Stimulated activated CD8-positive, alpha-beta memory T cell treated with anti-CD3 and anti-CD28 coated beads, Interleukin-15, amount 100 ng/mL, for 24 hours (primary cell): ENCODE measurements at places on chromosomes 7 and 10.

GRCh38 chr10:3897156-3897555 lies 112.1 kb upstream of the KLF6 start:
- no peak for DNase-seq

DNA sequence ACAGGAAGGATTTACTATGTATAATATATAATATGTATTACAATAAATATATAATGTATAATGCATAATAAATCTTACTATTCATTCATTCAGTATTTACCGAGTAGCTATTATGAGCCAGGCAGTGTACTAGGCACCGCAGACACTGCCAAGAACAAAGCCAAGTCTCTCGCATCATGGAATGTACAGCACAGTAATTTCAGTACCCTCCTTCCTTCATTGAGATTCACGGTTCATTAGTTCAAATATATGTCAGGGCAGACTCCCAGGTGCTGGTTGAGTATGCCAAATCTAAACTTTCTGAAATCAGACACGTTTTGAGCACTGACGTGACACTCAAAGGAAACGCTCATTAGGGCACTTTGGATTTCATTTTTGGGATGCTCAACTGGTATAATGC lies 9.1 kb downstream of the USP6NL start:
- no peak for DNase-seq

GRCh38 chr10:79400146-79401004 lies 45.0 kb downstream of the ZCCHC24 start:
- DNase-seq = peak; percentile 37

DNA sequence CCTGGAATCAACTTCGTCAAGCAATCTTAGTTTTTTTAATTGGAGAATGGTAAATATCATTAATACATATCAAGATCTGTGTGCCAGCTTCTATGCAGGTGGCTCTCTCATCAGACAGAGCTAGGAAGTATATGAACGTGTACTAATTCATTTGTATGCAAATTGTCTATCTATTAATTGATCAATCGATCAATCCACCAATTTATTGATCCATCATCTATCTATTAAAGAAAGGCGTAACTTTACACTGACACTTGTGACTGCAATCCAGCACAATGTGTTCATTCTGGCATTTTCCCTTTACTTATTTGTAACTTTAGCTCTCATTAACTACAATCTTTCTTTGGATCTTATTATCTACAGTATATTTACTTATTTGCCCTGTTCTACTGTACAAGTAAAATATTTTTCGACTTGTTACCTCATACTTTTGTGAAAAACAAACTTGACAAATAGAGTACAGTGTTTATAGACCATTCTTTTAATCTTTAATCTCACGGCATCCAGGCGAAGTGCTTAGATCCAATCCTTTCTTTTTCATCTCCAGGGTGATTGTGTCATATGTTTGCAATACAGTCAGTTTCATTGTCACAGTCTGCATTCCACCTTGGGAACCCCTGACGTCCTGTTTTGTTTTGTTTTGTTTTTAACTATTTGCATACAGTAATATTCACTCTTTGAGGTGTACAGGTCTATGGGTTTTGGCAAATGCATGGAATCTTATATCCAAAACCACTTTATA lies 22.0 kb upstream of the GHRHR start:
- no peak for DNase-seq

DNA sequence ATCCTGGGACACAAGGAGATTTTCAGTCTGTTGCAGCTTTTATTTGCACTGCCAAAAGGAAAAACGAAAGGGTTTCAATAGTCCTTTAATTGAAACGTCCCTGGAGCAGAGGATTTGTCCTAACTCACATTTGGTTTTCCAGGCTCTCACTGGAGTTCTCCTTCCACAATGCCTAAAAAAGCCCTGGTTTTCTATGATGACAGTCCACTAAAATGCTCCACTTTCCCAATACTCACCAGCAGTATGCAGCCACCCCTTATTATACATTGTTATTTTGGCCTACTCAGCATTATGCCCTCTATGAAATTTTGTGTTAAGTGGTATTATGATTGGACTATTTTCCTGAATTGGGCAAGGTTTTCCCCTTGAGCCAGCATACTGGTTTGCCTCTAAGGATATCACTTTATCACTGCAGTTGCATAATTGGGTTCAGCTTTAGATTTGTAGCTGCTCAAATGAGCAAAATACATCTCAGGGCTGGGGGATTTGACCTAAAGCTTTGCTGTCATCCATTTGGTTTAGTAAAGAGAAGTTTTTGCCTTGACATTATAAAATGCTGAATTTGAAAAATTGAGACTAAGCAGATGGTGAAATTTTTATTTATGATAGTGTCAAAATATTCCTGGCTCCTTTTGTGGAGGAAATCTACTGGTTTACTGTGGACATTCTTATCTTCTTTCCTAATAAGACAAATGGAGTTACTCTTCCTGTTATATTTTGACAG lies 239.2 kb downstream of the RNLS start:
- no peak for DNase-seq

GRCh38 chr10:66378117-66378876 lies 547.5 kb upstream of the LRRTM3 start:
- no peak for DNase-seq

DNA sequence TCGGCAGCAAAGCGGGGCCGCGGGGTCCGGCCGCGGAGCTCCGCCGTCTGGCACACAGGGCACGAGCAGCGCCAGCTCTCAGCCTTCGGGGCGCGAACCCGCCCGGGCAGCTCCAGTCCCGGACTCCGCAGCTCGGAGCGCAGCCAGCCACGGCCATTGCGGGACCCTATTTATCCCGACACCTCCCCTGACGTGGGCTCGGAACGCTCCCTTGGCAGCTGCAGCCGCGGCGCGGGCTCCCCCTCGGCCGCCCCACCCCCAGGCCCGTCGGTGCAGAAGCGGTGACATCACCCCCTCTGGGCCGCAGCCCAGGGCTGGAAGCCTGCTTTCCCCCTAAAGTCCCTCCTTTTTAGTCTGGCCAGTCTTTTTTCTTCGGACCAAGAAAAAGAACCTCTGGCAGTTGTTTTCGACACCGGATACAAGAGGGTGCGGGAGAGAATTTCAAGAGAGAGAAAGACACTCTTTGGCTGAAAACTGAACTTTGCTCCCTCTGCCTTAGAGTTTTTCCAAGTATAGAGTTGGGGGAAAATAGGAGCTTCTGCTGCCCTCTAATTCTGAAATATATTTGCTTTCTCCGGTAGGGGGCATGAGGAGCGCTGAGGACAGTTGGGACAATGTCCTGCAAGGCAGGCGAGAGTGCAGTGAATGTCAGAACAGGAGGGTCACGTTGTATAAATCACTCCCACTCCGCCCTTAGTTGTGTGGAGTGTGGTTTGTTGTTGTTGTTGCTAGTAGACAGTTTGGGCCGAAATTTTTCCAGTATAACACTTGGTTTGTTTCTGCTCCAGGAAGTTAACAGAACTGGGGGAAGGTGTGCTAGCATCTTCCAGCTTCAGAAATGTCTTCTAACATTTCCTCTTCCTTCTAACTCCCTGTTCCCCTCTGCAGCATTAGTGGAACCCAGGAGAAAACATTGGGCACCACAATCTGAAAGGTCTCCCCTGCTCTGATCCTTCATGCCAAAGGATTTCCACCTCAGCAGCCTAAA lies at the start of gene SFRP4:
Gene SFRP4 (minus strand): TSS at position 145 of the 988 bp plus-strand sequence. CDS start 280 bp downstream, outside the sequence.
- DNase-seq = no peak

- DNase-seq = no peak
Measured at GRCh38 chr10:43399320-43400310, 9.4 kb downstream of the HNRNPF start.

DNA sequence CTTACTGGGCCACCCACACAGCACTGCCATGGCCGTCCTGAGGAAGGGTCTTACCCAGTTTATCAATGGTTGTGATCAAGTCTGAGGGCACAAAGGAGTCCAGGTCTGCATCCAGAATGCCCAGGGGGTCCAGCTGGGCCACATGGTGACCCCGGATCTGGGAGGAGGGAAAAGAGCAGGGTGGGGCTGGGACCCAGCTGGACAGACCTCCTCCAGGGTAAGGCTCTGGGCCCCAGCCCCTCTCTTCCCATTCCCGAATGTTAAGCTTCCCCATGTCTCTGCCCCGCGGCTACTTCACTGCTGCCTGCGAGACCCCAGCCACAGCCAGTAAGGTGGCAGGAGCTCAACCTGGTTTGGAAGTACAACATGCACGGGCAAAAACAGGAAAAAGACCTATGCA lies 9.5 kb downstream of the OGDHL start:
- DNase-seq = no peak
